ENCODE measurements at places on chromosomes 11 and 22.

DNA sequence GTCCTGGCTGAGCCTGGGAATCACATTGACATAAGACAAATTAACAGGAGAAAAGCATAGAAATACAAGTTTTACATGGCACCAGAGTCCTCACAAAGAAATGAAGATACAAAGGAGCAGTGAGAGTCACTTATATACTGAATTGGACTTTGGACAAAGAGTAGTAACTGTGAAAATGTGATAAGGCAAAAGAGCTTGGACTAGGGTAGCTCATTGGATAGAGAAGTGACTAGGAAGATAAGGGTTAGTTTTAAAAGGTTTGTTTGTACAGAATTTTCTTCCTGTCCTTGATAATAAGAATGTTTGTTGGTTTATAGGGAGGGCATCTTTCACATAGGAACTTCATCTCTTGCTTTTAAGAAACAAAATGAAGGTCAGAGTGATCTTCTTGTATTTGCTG lies 17.9 kb upstream of the NUCB2 start:
- no peak for DNase-seq

GRCh38 chr11:62554387-62555167 lies 8.0 kb upstream of the AHNAK start:
- DNase-seq, result no peak

DNA sequence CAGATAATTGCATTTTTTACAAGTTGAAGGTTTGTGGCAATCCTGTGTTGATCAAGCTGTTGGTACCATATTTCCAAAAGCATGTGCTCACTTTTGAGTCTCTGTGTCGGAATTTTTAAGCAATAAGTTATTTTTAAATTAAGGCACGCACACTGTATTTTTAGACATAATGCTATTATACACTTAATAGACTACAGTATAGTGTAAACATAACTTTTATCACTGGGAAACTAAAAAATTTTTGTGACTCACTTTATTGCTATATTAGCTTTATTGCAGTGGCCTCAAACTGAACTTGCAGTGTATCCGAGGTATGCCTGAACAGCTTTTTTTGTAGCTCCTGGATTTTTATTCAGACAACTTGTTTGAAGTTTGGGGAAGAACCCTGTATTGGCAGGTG lies 31.3 kb upstream of the RRM1 start:
- no peak for DNase-seq

DNA sequence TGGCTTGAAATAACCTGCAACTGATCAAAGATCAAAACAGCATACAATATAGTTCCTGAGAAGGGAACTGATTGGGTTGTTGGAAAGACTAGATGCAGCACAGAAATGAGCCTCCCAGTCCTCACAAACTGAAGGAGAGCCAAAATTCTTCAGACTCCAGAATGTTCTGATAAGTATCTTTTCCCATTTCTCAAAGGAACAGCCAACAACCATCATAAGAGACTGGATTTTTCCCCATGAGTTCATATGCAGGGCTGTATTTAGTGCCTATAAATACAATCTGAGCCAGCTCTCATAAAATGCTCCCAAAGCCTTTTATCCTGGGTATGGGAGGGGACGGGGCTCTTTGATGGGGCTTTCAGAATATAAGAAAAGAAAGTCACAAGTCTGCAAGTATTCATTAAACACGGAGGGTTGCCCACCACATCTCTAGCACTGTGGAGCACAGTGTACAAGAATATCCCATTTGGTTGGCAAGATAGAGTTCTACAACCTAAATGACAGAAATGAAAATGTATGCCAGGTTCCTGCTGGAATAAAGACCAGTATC lies 50.7 kb upstream of the LYVE1 start:
- DNase-seq, result no peak

All from GM19239 (cell line).